ENCODE measurements at places on chromosomes 2 and 18.

- DNase-seq = no peak
These were observed 47.9 kb downstream of the MBP start for GRCh38 chr18:77084688-77085035.

- no peak for DNase-seq
These were observed 52.9 kb downstream of the DCDC2C start for GRCh38 chr2:3756306-3756705.

DNA sequence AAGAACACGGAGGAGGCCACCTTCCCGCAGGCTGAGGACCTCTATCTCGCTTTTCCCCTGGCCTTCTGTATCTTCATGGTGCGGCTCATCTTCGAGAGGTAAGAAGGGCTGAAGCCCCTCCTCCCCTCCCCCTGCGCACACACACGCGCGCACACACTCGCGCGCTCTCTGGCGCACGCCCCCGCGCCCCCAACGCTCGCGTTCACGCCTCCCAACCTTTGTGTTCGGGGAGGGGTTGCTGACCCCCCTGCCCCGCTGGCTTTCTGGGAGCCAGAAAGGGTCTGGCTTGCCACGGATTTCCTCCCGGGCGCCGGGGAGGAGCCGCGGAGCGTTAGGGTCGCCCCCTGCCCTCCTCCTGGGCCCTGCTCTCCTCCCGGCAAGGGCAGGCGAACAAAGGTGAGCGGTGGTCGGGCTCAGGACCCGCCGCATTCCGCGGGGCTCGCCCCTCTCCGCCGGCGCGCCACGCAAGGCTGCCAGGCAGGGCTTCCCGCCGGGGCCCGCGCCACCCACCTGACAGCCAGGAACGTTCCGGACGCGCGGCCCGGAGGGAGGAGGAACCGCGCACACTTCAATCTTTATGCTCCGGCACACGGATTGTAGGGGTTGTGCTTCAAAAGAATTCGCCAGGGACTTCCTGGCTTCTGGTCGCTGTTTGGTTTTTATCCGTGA is 583 bp downstream of the CERS6 start:
- DNase-seq = peak; percentile 34

GRCh38 chr18:50154420-50154819 is 40.5 kb downstream of the MYO5B start:
- DNase-seq = no peak

DNA sequence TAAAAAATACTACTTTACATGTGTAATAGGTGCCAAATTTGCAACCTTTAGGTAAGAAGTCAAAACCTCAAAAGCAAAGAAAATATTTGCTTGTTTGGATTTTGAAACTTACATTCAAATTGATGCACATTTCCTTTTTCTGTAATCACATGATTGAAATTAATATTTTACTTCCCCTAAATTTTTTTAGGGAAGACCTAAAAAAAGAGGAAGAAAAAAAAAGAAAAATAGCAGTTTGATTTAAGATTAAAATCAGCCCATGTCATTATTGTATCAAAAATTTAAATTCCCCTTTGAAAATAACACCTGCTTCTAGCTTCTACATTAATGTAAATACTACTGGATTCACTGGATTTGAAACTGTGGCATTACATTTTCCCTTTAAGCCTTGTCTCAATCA is 68.2 kb upstream of the STON1 start:
- DNase-seq = no peak

DNA sequence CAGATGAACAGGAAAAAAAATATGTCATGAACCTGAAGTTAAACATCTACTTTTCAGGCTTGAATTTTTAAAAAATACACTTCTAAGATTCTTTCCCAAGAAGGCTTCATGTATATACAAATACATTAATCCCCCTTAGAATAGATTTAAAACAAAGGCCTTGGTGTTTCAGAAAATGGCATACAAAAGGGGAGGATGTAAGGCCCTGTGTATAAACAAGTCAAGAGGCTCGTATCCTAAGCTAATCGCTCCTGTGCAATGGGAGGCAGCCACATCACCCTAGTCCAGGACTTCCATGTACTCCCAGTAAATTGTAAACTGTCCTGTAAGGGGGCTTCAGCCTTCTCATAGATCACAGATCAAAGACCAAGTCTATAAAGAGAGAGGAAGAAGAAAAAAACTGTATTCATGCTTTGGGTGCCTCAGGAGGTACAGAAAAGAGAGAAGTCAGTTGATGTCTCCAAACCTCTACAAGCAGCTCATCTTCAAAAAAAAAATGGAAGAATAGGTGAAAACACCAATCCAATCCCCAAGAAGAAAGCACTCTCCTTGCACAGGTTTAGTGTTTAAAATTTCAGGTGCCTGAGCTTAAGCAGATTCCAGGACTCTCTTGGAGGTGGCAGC is 53.9 kb downstream of the ANKRD44 start:
- DNase-seq = peak; percentile 41

DNA sequence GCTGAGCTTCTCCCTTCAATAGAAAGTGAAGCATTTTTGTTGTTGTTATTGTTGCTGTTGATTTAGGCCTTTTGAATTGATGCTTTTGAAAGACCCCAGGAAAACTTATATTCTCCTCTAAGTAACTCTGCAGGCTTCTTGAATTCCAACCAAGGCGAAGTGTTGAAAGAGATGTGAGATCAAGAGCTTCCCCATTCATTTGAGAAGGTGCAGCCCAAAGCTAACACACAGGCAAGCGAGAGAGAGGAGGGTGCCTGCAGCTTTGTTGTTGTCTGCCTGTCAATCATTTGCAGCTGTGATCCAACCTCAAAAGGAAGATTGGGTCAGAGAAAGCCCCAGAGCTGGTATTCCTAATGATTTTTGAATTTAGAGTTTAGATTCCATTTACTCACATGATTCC is 963.6 kb upstream of the CNTNAP5 start:
- no peak for DNase-seq

DNA sequence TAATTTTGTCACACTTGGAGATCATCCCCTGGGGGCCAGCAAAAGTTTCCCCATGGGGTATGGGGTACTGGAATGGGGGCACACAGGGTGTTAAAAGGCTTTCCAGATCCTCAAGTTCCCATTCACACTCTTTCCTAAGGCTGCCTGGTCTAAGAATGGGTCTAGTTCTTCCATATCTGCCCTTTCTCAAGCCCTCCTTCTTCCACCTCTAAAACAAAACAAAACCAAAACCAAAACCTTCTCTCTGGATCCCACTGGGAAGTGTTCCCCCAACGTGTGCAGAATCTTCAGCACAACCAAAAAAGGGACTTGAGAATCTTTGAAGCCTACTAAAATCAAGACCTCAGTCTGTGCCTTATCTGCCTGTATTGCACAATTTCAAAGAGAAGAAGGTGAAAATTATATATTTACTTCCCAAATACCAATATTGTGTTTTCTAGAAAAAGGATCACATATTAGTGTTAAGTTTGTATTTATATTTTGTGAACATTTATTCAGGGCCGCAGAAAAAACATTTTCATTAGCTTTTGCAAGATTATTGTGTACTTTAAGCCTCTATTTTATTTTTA is 207.2 kb upstream of the TCF4 start:
- no peak for DNase-seq

GRCh38 chr2:222468346-222468745 is 44.0 kb downstream of the SGPP2 start:
- no peak for DNase-seq

DNA sequence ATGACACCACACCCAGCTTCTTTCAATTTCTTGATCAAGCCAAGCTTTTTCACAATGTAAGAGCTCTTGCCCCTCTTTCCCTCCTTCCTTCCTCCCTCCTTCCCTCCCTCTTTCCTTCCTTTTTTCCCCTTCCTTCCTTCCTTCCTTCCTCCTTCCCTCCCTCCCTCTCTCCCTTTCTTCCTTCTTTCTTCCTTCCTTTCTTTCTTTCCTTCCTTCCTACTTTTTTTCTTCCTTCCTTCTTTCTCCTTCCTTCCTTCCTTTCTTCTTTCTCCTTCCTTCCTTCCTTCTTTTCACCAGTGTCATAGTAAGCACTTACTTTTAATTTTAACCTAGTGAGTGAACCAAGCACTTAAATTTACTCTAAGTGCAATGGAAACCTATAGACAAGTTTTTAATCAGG is 21.2 kb upstream of the PSME4 start:
- no peak for DNase-seq

GRCh38 chr2:110906613-110907298 is 174.4 kb downstream of the ACOXL start:
- no peak for DNase-seq

DNA sequence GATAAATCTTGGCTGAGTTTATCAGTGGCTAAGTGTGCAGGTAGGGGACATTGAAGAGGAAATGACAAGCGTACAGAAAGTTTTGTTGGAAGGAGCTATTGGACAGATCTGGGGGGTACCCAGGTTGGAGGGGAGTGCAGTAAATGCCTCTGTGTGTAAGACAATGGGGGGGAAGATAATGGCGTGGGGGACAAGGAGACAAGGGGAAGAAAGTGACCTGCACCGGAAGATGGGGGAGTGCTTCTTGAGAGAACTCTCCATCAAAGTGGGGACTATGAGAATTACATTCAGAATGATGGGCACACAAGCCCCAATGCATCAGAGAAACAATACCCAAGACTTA is 190.0 kb downstream of the ALPK2 start:
- DNase-seq = no peak

DNA sequence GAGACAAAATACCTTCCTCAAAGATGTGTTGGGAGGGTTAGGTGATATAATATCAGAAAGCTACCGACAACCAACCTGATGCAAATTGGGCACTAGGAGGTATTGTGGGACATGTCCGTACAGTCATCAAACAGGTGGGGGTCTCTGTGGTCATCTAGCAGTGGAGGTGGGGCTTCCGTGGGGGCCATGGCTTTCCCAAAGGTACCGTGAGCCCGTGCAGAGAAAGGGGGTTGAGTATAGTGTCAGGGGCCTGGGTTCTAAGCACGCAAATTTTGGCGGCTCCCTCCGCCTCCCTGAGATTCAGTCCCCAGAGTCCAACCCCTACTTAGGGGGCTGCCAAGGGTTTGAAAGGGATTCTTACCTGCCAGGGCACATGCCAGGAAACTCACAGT is 32.6 kb downstream of the HJURP start:
- no peak for DNase-seq

GRCh38 chr18:7821784-7822183 is 254.7 kb downstream of the PTPRM start:
- no peak for DNase-seq

DNA sequence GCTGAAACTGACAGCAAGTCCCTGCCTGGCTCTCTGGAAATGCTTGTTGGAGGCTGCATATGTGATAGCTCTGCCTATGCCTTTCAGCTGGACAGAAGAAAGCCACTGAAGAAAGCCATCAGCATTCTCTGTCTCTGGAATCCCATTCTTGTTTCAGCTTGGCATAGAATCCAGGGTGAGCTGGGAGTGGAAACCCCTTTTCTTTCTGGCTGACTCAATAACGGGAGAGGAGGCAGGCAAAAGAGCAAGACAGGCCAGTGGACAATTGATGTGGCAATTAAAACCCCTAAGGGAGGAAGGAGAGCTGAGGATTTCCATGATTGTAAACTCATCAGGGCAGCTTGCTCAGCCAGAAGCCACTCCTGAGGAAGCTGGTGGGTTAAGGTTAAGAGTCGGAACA is 208.1 kb downstream of the CLIP4 start:
- no peak for DNase-seq

DNA sequence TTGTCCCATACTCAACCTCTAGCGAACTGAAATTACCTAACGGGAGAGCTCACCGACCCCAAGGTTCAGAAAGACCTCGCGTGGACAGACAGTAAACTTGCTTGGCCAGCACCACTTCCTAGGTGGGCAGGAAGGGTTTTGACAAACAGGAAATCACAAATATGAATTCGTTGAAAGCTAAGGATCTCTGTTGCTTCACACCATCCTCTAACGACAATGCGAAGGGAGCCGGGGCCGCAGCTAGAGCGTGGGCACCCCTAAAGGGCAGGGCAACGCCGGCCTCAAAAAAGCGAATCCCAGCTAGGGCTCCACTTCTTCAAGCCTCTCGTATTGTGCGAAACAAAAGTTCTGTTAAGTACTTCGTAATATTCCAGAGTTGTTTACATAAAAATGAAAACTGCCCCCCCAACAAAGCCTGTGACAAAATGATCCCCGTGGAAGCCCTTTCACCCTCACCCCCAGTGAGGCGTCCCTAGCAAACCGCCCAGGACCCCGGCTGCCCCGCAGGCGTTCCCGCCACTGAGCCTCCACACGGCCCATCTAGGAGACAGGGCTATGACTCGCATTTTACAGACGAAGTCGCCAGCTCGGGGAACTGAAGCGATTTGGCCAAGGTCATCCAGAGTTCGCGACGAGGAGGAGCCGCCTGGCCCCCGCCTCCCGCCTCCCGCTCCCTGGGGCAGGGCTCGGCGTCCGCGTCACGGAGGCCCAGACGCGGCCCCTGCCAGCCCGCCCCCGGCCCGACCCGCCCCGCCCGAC is 548 bp downstream of the KANSL3 start:
- peak; percentile 55 for DNase-seq
